ENCODE measurements at places on chromosomes 4 and X.

- no peak for DNase-seq
These were observed 19.1 kb upstream of the ABRAXAS1 start for GRCh38 chr4:83503974-83504373.

DNA sequence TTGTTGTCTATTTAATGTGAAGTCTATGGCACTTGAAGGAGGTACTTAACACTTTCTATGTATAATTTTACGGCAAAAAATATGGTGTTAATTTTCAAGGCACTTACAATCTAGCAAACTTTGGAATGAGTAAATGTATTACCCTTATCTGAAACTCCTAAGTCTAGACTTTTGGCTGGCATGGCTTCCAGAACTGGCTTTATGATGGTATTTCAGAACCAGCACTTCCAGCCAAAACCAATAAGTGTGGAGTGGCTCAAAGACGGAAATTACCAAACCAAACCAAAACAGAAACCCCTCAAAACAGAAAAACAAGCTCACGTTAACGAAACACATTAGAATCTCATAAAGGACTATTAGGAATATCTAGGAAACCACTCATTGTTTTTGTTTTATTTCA, 205.6 kb upstream of the HAND2 start:
- DNase-seq = no peak

- DNase-seq = no peak
These were observed 14.1 kb downstream of the PDS5A start for GRCh38 chr4:39963656-39964055.

DNA sequence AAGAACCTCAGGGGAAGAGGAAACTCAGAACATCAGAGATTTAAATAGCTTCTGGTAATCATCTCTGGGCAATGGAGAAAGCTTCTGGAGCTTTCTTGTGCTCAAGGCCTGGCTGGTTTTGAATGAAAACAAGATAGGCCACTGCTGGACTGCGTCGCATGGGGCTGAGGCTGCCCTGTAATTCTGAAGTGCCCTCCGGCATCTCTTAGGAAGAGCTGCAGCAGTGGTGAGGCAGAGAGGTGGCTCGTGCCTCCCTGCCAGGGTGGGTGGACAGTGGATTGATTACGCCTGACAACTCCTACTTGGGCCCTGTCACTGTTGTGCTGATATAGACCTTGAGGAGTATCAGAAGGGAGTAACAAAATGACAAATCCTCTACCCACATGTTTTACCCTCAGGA, 279.7 kb downstream of the NR3C2 start:
- no peak for DNase-seq

GRCh38 chr4:31923634-31924033, 1203.5 kb downstream of the PCDH7 start:
- DNase-seq = no peak

DNA sequence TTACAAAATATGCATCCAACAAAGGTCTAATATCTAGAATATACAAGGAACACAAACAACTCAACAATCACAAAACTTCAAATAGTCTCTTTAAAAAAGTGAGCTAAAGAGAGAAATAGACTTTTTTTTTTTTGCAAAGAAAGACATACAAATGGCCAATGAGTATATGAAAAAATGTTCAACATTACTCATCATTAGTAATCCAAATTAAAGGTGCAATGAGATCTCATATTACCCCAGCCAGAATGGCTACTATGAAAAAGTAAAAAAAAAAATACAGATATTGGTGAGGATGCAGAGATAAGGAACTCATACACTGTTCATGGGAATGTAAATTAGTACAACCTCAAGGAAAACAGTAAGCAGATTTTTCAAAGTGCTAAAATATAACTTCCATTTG, 24.1 kb downstream of the AGTR2 start:
- DNase-seq = no peak

GRCh38 chrX:41737065-41737464, 13.1 kb downstream of the GPR82 start:
- DNase-seq = no peak

- no peak for DNase-seq
These were observed 310.5 kb downstream of the TENM3 start for GRCh38 chr4:182553653-182554052.

GRCh38 chr4:152269448-152270191, 266.3 kb downstream of the FBXW7 start:
- no peak for DNase-seq

GRCh38 chr4:101418466-101418865, 71.1 kb upstream of the PPP3CA start:
- no peak for DNase-seq

DNA sequence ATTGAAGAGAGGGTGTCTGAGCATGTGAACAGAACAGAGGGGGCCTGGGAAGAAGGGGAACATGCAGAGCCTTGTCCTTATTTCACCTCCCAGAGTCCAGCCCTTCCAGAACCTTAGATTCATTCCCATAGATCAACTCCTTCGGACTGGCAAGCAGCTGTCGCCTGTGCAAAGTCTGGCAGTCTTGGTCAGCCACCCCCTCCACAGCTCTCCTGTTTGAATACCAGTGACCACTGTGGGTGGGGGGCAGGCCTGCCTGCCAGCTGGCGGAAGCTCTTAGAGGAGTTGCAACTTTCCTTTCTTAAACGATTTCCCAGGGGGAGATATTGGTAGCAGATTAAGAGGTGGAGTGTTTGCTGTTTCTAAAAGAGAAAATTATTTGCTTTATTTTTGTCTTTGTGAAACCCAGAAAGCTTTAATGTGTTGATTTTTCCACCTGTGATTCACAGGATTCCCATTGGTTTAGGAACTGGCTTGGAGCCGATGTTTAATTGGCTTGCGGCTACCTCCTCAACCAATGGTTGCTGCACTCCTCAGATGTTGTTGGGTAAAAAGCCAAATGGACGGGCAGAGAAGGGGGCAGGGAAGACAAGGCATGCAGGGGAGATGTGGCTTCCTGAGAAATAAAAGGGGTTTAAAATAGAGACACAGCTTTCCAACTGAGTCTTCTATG, 62.2 kb upstream of the PRPS1 start:
- peak; percentile 79 for DNase-seq

DNA sequence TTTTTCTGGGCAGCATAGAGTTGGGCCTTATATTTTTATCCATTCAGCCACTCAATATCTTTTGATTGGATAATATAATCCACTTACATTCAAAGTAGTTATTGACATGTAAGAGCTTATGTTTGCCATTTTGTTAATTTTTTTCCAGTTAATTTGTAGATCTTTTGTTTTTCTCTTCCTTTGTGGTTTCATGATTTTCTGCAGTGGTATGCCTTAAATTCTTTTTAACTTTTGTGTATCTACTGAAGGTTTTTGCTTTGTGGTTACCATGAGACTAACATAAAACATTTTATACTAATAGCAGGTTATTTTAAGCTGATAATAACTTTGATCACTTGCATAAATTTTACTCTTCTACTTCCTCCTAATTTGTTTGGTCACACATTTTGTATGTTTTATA, 140.8 kb upstream of the GATB start:
- peak; percentile 2 for DNase-seq

DNA sequence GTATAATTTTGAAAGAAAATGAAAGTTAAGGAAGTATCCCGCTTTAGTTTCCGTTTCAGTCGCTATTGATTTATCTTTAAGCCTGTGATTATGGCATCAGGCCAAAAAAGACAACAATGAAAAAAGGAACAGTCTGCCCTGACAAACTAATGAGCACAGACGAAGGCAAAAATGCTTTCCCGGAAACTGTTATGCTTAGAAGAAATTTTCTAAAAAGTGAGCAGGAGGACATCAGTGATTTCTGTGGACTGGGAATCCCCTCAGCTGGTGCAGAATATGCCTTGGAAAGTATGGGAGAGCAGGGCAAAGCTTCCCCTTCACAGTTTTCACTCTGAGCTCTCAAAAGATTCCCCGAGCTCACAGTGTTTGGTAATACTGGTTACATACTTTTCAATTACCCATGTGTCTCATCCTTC, 5.1 kb upstream of the CXCL10 start:
- DNase-seq = peak; percentile 26

DNA sequence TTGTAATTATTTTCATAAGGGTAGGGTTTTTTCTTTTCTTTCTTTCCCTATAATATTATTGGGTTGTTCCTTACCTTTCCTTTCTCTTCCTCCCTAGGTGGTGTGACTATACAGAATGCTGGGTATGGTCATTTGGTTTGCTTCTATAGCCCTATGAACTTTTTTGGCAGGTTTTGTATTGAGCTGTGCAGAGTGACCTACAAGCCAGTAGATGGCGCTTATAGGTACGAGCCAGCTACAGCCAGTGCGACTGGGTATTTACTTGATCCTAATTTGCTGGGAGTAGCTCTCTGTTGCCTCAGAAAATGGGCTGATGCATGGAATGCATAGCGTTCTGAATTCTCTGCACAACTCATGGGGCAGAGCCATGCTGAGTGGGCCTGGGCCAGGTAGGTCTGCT, 423.3 kb downstream of the MAGEE1 start:
- no peak for DNase-seq

- DNase-seq = no peak
These were observed 54.5 kb upstream of the BCOR start for GRCh38 chrX:40152173-40152711.

GRCh38 chr4:127446427-127446885, 186.3 kb upstream of the INTU start:
- DNase-seq = no peak

- no peak for DNase-seq
These were observed 137.4 kb upstream of the ARSJ start for GRCh38 chr4:114116861-114117260.

GRCh38 chrX:146615628-146616348, 193.8 kb upstream of the CXorf51B start:
- no peak for DNase-seq

DNA sequence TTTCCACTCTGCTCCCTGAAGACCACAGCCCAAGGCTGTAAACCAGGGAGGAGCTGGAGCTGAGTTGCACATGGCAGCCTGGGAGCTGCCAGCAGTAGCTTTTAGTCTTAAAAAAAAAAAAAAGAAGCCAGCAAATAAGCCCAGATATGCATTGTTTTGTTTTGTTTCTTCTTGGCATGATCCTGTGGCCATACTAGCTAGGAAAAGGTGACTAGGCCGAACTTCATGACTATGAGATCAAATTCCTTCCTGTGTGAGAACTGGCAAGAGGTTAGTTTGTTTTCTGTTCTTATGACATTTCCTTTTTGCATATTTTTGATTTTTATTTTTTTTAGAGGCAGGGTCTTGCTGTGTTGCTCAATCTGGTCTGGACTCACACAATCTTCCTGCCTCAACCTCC, 323.3 kb downstream of the DCTD start:
- DNase-seq = peak; percentile 78

- DNase-seq = peak; percentile 82
These were observed at the start of gene DNASE1L1 for GRCh38 chrX:154409222-154409871. Gene DNASE1L1, minus strand, starts transcription at chrX:154409254. Its CDS starts 3,686 bp downstream, at chrX:154405568.

DNA sequence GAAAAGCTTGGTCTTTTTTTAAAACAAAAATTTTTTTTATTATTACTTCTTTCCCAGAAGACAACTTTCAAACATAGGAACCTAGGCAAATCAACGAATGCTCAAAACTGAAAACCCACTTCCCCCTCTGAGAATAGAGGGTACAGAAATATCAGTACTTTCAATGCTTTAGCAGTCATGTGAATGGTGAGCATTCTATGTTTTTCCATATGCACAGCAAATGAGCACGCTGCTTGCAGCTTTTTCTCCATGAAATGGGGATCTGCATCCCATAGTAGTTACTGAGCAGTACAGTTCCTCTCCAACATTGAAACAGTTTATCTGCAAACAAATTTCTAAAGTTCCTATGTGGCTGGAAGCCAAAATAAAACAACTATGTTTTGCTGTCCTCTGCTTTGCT, 108.4 kb upstream of the BMP2K start:
- DNase-seq = no peak

GRCh38 chr4:57125996-57126395, 15.8 kb upstream of the IGFBP7 start:
- no peak for DNase-seq

- no peak for DNase-seq
These were observed 524 bp upstream of the EXOSC9 start for GRCh38 chr4:121800638-121800960.

DNA sequence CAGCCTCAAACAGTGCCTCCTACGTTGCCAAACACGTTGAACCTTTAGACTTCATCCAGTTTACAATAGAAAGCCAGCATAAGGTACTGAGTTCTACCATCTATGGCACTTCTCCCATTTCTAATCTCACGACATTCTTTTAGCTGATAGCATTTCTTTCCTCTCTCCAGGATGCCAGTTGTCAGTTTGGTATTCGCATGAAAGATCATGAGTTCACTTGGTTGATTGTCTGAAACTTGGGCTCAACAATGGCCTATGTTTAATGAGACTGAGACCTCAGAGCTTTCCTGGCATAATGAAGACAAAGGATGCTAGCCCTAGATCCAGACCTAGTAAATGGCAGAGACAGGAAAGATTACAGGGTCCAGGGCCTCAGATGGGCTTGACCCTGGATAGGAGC, 69.2 kb upstream of the SPRY1 start:
- DNase-seq = no peak

DNA sequence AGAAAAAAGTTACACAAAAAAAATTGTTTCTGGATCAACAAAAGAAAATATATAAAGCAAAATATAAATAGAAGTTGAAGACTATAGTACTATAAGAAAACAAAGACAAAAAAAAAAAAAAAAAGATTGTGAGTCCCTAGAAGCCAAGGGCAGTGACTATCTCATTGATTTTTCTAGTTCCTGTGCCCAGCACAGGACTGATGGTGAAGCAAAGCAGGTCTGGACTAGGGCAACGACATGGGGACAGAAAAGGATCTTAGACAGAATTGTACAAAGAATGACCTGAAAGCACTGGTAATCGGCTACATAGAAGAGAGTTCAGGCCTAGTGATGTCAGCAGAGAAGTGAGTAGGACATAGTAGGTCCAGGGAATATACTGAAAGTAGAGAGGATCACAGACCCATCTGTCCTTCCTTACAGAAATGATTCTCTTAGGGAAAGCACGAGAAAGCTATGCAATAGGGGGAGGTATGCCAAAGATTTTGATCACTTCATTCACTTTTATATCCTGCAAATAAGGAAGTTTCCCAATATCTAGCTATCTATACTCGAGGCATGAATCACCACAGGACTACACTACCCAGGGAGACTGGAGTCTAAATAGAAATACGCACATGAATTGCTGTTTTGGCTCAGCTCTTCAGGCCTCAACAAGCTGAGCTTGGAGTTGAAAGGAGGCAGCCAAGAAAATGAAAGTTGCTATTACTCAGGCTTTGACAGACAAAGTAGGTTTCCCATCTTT, 230.9 kb upstream of the GPC4 start:
- DNase-seq = peak; percentile 84

DNA sequence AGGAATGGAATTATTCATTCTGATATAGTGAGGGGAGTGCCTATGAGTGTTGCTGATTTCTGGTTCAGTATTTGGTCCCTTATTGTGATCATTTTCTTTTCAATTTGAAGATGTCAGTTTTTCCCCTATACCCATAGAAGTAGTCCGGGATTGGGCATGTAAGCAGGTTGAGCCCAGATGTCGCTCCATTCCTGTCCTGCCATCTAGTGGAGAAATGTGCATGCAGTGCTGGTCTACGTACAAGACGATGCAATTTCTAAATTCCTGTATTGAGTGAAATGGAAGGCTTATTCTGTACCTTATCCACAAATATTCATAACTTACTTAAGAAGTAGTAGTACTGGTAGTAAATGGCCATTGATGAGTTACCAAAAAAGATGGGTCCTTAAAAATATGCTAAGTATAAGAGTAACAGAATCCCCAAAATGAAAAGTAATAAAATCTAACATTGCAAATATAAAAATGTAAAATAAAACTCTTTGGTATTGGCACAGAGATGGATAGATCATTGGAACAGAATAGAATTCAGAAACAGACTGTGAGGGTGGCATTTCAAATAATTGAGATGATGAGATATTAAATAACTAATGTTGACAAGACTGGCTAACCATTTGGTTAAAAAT, 60.9 kb downstream of the UGT8 start:
- DNase-seq = peak; percentile 88

All from choroid plexus epithelial cell (primary cell).